ENCODE measurements at places on chromosomes 11 and 22.
A peak's percentile ranks its signal among the peaks of the same experiment; 100 is the strongest.

GRCh38 chr11:36007127-36007655 lies 63.3 kb downstream of the LDLRAD3 start:
- DNase-seq = no peak

DNA sequence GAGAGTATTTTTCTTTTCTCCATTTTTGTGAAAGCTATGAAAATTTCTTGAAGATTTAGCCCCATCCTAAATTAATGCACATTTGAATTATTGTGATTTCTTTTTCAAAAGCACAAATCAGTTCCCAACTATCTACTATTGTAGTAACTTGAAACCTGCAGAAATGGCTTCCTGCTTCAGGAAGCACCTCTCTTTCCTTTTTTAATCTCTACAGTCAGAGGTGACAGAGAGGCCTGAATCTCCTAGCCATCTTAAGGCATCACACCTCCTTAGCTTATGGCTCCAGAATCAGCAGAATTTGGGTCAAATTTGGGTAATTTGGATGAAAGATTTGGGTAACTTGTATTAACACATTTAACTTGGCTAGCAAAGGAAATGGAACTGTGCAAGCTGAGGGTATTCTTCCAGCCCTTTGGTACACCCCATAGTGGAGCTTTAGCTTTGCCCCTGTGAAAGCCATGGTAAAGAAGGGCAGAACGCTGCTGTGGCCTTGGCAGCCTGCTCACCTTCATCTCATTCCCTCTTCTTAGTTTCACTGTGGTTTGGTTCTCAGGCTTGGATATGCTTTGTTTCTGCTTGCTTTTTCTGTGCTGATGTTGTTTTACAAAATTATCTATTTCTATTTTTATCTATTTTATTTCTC lies 16.2 kb downstream of the TBCEL start:
- DNase-seq = no peak

- DNase-seq = no peak
These were observed 55.4 kb upstream of the PLET1 start for GRCh38 chr11:112315861-112316739.

DNA sequence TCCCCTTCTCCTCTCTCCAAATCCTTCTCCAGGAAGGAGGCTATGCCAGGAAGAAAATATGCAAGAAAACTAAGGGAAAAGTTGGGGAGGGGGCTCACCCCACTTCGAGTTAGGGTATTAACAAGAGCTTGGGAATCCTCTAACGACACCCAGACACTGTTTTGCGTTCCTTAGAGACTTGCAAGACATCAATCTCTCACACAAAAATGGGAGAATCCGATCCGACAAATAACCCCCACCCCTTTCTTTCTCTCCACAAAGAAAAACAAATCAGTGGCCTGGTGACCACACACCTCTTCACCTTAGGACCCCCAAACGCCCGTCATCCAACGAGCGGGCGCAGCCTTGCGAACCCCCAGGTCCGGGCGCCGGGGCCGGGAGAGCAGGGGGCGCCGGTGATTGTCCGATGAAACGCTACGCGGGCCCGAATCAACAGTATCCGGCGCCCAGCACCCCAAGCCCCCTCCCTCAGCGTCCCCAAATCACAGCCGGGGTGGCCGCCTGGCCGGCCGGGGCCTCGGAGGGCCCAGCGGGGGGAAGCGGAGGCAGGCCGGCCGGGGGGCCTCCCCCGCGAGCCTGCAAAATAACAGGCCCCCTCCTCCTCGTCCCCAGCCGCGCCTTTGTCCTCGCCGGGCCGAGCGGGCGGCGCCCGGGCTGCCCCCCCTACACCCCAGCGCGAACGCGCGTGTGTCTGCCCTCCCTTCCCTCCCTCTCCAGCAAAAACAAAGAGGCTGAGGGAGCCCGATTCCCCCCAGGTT lies 690 bp downstream of the CSNK1E start:
- peak; percentile 48 for DNase-seq

DNA sequence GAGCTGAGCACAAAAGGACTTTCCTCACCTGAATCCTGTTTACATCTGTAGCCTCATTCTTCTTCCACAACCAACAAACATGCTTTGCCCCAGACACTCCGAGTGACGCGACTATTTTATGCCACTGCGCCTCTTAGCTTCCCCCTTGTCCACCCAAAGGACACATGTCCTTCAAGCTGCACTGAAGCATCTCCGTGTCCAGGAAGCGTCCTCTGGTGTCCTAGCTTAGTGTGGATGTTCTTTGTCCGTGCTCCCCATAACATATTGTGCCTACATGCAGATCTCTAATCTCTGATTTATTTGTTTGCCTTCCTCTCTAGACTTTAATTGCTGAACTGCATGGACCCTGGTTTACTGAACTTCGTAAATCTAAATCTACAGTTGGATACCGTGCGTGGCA lies 20.1 kb upstream of the CECR2 start:
- DNase-seq = no peak

GRCh38 chr22:33599596-33599995 lies 320.7 kb downstream of the LARGE1 start:
- no peak for DNase-seq

- DNase-seq = no peak
These were observed 4.2 kb downstream of the MRGPRD start for GRCh38 chr11:68976563-68976962.

DNA sequence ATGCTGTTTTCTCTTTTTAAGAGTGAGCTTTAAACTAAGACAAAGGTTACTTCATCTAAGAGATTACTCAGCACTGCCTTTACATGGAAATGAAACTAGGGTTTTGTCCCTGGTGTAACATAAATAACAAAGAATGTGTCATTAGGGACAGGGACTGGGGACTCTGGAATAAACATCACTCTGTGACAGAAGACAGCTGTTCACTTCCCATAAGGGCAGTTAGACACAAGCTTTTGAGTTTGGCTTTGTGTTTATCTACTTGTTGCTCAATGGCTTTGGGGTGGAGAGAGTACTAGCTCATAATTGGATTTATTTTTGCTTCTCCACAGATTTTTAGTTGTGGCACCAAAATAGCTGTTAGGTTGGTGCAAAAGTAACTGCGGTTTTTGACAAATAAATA lies 154.5 kb downstream of the OR4C45 start:
- no peak for DNase-seq

DNA sequence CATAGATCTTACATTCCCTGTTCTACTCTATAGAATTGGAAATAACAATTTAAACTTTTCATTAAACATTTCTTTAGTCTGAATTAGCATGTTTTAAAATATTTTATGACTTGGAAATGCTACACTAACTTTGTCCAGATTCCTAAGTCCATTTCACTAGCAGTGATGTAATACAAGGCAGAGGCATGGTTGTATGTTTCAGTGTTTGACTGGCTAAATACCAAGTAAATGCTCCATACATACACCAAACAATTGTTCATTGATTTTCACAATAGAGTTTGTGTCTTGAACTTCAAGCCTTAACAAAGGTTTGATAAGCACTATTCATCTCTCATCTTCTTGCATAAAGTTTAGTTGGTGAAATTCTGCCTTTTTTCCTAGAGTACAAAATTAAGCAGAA lies 13.5 kb downstream of the ZBED5 start:
- no peak for DNase-seq

All from effector memory CD4-positive, alpha-beta T cell (primary cell).